SK-N-SH treated with all-trans-retinoic acid at 6 μM for 48 hours (cell line): ENCODE measurements at places on chromosomes 5 and 9.

DNA sequence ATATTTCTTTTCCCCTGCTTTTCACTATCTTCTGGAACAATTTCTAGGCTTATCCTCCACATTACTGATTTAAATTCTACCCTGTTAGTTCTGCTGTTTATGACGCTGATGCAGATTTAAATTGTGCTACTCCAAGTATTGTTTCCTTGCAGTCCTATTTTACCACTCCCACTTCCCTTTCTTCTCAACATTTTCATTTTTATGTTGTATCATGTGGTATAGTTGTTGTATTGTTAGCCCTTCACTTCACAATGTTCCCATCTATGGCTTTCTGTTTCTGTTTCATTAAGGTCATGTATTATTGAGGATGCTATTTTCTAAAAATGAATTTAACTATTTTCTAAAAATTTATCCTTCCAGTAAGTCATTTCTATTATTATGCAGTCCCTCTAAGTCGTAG, 254.4 kb downstream of the NDUFS4 start:
- ATAC-seq = no peak

DNA sequence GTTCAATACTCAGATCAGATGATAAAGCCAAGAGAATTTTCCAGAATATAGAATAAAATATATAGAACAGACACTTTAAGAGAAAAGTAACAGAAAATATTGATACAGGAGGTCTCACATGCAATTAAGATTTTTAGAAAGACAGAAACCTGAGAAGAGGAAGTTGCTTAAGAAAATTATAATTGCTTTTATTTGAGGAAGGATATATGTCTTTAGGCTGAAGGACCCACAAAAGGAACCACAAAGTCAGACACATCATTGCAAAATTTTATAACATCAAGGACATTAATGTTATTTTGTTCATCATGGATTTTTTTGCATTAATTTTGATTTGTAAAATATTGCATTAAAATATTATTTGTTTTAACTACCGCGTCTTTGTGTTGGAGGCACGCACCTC, 141.5 kb downstream of the FSTL4 start:
- no peak for ATAC-seq

- ATAC-seq = no peak
These were observed 8.1 kb downstream of the PRELID2 start for GRCh38 chr5:145826895-145827674.

DNA sequence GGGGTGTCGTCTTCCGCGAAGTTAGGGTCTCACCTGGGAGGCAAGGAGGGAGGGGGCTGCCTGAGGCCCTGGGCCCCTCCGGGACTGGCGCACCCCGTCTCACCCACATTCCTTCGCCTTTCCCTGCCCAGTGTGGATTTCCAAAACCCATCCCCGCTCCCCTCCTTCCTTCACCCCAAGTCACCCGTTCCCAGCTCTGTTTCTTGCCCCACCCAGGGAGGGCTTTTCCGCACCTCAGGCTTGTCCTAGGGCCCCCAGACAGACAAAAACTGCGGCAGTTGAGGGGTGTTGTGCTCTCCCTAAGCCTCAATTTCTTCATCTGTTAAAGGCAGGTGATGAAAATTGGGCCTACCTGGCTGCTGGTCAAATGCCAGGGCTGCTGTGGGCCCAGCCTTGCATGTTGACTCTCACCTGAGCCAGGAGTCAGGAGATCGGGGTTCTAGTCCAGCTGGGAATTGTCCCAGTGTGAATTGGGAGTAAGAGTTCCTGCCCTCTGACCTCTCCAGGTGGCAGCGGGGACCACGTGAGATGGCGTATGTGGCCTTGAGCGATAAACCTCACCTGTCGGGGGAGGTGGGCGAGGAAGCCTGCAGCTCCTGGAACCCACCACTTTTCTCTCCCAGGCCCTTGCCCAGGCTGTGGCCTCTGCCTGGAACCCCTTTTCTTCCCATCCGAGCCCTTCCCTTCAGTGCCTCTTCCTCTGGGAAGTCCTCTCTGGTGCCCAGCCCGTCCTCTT, 143.4 kb upstream of the IER5L start:
- peak; percentile 5; the same call in 2 of the 3 replicates for ATAC-seq

DNA sequence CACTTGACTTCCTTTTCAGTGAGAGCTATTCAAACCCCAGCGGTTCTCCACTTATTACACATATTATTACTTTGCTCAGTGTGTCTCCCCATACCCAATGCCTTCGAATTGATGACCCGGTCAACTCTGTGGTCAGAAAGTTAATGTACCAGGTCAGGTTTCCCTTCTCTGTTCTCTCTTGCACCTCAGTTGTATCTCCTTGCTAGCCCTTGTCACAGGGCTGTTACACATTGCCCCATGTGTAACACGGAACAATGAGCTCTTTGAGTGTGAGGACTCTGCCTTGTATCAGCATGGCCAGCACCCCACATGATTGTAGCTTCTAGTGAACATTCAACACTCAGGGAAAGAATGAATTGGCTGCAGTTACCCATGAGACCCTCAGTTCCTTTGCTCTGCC, 73.6 kb downstream of the DOCK2 start:
- no peak for ATAC-seq

GRCh38 chr9:101479338-101480030, 43.9 kb upstream of the ALDOB start:
- no peak for ATAC-seq

DNA sequence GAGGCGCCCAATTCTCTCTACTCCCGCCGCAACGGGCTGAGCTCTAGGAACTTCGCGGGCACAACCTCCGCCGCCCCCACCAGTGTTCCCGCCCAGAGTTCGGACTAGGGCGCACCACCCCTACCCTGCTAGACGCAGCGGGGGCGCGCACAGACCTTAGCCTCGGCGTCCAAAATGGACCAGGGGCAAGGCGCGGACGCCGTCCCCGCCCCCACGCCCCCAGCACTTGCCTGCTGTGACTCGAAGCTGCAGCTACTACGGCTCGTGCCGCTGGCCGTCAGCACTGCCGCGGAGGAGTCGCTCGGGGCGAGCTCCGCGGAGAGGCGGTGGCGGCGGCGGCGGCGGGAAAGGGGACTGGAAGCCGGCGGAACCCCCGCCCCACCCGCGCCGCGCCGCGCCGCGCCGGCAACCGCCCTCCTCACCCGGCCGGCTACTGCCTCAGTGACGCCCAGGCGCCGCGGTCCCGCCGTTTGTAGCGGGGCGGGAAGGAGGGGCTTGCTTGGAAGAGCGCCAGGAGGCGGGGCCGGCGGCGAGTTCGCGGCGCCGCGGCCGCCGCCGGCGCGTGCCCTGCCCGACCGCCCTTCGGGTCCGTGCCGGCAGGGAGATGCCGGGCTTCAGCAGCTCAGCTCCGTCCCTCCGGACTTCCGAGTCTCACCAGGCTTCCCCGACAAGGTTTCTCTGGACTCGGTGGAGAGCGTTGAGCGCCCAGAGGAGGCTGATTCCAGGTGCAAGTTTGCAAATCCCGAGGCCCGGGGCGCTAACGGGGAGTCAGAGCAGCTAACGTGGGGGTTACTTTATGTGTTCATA, 4.5 kb downstream of the ELAVL2 start:
- no peak for ATAC-seq

GRCh38 chr9:121725008-121725775, 73.8 kb downstream of the DAB2IP start:
- peak; percentile 50 for ATAC-seq

- no peak for ATAC-seq
These were observed 6.6 kb upstream of the TMEFF1 start for GRCh38 chr9:100466171-100466828.

DNA sequence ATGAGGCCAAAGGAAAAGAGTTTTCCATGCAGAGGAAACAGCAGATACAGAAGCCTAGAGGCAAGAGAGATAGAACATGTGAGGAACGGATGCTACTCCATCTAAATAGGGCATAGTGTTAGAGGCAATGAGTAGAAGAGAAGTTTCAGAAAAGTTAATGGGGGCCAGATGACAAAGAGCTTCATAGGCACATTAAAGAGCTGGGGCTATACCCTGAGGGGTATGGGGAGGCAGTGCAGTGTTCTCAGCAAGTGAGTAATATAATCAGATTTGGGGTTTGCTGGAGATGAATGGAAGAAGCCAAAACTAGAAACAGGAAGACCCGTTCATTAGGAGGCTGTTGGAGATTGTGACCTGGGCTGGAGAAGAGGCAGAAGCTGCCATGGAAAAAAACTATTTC, 87.2 kb downstream of the GLIS3 start:
- ATAC-seq = no peak

- no peak for ATAC-seq
These were observed 509.3 kb upstream of the CTNND2 start for GRCh38 chr5:12413585-12413984.

DNA sequence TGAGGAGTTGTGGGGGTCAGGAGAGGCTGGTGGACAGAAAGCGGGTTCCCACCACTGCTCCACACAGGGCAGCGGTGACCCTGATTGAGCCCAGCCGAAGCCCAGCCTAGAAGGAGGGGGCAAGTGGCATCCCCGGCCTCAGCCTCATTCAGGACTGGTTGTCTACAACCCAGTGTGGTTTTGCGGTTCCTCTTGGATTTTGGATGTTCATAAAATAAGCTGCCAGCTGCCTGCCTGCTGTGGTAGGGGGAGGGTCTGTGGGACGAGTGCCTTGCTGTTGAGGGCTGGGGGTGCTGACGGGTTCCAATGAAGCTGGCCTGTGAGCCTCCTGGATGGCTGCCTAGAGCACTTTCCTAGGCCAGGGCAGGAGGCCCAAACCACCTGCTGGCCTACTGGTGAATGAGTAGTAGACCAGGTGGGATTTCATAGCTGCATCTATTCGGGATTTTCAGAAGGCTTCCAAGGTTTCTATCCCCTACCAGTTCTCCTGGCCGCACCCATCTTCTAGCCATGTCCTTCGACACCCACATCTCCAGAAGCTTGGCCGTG, 102.4 kb downstream of the NDFIP1 start:
- no peak for ATAC-seq

DNA sequence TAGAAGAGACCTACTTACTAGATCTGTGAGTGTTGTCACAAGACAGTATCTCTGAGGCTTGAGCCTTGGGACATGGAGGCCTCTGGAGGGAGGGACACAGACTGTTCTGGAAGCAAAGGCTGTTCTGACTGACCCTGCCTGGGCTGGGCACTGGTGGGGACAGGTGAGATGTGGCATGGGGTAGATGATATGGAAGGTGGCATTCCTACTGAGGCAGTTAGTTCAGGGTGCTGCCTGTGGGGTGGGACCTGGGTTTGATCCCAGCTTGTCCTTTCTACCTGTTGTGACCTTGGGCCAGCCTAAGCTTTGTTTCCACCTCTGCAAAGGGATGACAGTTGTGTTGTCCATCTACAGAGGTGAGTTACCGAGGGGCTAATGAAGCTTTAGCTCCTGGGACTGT, 140.2 kb downstream of the C9orf50 start:
- no peak for ATAC-seq

GRCh38 chr9:127550282-127550681, 61.8 kb upstream of the STXBP1 start:
- ATAC-seq = no peak

DNA sequence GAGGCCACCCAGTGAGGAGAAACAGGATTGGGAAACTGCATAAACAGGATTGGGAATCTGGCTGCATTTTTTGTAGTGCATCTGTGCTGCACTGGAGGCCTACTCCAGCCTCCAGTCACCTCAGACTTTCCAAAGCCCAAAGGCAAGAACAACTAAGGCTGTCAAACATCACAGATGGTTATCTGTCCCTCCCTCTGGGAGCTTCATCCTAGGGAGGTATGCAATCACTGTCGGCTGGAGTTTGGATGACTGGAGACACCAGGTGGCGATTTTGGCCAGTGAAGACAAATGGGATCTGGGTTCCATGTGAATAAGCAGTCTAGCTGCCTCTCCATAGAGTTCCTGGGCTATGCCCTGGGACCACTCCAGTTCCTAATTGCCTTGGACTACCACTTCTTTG, 9.3 kb upstream of the SPINK13 start:
- ATAC-seq = no peak

- ATAC-seq = peak; percentile 66
These were observed at the start of gene NDUFS6 for GRCh38 chr5:1801222-1801966. TSS of gene NDUFS6 (plus strand) at chr5:1801407. CDS start at chr5:1801418, 11 bp downstream.

DNA sequence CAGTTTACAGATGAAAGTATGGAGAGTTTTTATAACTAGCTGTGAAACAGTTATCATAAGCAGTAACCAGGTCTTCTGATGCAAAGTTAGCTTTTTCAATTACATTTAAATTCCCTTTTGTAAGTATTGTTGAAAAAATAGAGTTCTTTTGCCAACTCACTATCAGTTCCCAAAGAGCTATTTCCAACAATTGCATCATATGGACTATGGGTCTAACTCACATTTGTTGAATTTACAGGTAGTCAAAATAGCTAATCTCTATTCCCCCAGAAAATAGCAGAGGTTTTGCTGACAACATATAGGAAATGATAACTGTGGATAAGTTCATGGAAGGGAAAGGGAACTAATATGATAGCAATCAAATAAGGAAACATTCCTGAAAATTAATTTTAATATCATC, 1.4 kb downstream of the SPINK1 start:
- no peak for ATAC-seq

- no peak for ATAC-seq
These were observed 286.1 kb downstream of the IRX2 start for GRCh38 chr5:2465383-2465782.

DNA sequence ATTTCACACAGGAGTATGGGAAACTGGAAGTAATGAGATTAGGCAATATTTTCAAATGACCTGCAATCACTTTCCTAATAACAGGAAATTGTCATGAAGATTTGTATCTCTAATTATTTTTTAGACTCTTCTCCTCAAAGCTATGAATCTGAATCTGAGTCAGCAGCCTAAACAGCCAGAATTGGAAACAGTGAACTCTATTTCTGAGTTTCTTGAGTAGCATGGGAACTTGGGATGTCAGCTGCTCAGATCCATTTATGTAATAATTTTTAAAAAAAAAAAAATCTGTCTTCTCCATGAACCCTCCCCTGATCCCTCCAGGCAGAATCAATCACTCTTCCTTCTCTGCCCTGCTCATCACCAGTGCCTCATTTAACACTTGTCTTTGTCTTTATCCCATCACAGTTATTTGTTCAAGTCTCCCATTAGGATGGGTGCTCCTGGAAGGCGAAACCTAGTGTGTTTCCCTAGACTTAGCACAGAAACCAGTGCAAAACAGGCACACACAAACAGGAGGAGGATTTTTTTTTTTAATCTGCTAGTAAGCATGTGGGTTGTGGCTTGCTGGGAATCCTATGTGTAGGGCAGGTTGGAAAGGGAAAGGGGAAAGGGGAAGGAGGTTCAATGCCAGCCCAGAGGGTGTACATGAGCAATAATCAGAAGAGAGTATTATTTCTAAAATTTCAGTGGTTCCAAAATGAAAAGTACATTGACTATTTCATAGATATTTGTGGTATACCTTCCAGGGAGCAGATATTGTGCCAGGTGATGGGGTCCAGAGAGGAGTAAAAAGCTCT, 186.8 kb downstream of the TTLL11 start:
- ATAC-seq = peak; percentile 31

GRCh38 chr5:40554054-40554453, 125.7 kb upstream of the PTGER4 start:
- no peak for ATAC-seq

- peak; percentile 79 for ATAC-seq
These were observed at the start of gene CDC20B for GRCh38 chr5:55172937-55173686. TSS of gene CDC20B (minus strand) at chr5:55173177. CDS start at chr5:55173000, 177 bp downstream.

GRCh38 chr5:107705402-107706014, 34.8 kb upstream of the EFNA5 start:
- no peak for ATAC-seq

- ATAC-seq = no peak
These were observed 130.8 kb upstream of the IRX4 start for GRCh38 chr5:2013301-2014057.

GRCh38 chr5:162824360-162824759, 613.0 kb upstream of the CCNG1 start:
- no peak for ATAC-seq
